ENCODE measurements at places on chromosomes 16 and 17.

- peak; percentile 34 for DNase-seq
Observed at GRCh38 chr17:21376081-21376758, at the start of gene KCNJ12. Gene KCNJ12, plus strand, starts transcription at chr17:21376357. Its CDS starts 38,986 bp downstream, at chr17:21415343.

- DNase-seq: no peak
Observed at GRCh38 chr17:68176718-68177117, 71.1 kb upstream of the AMZ2 start.

DNA sequence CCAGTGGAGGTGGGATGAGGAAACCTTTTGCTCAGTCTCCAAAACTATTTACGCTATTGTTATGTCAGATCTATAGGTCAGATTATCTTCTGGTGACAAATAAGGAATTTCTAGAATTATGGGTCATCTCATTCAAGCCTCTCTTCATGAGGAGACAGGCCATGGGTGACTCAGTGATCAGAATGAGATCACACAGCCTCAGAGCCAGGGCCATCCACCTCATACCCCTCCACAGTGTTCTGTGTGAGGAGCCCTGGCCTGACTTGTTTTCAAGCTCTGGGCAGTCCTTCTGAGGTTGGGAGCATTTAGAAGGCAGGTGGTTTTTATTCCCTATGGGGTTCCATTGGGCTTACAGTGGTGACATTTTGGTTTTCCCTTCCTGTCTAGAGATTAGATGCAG lies 26.5 kb downstream of the YPEL2 start:
- DNase-seq: peak; percentile 50

GRCh38 chr16:54649876-54650275 lies 280.8 kb upstream of the IRX5 start:
- no peak for DNase-seq

All from choroid plexus epithelial cell (primary cell).